Right cardiac atrium (tissue), 5 donors: ENCODE measurements at places on chromosomes 5 and 9.

DNA sequence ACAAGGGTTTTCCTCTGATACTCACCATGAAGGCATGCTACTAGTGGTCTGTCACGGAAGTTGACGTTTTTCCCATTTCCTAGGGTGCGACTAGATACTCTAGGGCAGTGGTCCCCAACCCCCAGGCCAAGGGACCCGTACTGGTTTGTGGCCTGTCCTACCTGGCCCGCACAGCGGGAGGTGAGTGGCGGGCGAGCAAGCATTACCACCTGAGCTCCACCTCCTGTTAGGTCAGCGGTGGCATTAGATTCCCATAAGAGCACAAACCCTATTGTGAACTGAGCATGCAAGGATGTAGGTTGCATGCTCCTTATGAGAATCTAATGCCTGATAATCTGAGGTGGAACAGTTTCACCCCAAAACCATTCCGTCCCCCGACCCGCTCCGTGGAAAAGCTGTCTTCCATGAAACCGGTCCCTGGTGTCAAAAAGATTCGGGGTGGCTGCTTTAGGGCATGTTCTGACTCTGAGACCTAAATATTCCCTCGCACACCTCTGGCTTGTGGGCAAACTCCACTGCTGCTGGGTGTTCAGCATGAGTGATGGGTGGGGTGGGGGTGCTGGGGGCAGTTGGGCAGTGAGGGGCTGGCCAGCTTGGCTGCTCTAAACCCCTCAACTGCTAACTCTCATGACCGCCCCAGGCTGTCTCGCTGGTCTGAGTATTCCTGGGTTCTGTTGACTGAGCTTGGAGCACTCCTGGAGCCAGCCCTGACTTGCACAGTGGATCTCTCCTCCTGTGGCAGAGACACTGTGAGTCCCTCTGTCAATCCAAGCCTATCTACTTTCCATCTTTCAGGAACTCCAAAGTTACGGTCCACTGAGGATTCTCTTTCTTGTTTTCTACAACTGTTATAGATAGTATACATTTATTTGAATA, 78.3 kb upstream of the NEK6 start:
- no peak for DNase-seq

- no peak for DNase-seq
Observed at GRCh38 chr9:93182572-93182971, 1.4 kb upstream of the WNK2 start.

DNA sequence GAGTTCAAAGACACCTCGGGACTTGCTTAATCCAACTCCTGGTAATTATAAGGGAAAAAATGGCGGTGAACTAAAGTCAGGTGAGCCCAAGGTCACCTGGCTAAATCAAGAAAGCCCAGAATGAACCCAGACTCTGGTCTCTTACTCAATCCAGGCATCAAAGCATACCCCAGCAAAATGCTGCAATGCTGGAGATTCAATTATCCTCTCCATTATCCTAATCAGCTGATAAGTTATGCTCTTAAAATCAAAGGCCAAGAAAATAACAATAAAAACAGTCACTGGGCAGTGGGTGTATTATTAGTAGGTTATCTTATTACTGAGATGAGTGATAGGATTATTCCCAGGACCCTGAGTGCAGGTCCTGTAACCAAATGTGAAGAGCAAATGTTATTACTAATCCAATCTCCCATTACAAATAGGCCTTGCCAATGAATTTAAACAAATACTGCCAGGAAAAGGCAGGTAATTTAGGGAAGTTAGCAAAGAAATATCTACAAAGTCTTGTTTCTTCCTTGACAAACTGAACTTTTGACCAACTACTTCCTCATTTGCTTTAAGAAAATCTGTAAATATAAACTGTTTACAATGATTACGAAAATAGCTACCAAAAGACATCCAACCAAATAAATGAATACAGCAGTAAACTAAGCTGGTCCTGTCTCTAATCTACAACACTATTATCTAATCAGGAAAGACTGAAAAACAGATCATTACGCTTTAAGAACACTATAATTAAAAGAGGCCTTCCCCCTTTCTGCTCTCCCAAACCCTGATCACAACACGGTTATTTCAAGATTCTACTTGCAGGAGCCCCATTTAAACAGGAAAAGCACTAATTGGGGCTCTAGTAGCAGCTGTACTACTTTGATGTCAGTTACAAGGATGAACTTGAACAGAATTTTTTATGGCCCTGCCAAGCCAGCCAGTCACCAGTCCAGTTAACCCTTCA, 103.2 kb downstream of the MED27 start:
- no peak for DNase-seq

DNA sequence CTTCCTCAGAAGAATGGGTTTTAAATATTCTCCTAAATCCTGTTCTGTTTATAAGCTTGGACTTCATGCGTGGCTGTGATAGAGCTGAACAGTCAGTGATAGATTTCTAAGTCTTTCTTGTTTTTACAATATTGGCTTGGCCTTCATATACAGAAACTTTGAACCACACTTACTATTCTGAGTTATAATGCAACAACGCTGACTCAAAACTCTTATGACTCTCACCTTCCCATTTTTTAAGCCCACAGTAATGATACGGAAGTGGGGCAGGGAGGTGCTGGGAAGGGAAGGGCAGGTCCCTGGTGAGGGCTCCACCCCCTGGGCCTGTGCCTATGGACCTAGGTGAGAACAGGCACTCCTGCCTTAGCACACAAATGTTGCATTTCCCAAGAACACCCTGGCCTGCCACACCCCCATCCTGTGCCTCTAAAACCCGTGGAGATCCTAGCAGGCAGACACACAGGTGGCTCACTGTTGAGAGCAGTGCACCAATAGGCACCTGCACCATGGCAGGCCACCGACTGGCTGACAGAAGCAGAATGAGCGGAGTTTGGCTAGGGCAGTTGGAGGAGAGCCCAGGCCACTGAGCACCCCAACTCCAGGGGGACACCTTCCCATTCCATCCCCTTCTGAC, 376.7 kb downstream of the GABRG2 start:
- no peak for DNase-seq

GRCh38 chr5:1799110-1799601, 481 bp downstream of the MRPL36 start:
- DNase-seq: no peak

- DNase-seq: no peak
Observed at GRCh38 chr9:2524601-2525000, 97.0 kb upstream of the VLDLR start.

DNA sequence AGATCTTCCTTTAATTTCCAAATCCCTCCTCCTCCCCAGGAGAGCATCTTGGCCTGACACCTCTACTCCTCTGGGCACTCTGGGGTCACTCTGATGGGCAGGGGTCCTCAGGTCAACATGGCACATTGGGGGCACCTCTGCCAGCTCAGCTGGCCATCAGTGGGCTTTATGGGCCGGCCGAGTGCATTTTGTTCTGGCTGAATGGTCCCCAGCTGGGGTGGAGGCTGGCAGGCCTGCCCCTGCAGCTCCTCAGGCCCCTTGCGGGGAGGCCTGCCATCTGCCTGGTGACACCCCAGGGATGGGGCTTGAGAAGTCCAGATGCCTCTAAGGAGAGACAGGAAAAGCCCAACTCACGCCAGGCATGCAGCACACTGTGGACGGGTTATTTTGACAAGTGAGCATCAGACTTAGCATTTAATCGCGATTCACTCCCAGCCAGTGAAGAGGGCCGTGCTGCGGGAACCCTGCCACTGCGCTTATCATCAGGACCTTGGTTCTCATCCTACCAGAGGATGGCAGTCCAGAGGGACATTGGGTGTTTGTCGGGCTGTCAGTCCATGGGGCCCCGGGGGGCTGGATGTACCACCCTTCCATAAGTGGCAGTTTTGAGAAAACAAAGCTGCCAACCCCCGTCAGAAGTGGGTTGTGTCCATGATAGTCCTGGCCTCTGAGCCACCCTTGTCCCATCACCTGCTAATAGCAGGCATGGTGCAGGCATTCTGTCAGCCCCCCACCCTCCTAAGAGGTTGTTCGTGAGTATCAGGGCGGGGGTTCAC, 21.7 kb downstream of the PHF2 start:
- DNase-seq: peak; percentile 14

DNA sequence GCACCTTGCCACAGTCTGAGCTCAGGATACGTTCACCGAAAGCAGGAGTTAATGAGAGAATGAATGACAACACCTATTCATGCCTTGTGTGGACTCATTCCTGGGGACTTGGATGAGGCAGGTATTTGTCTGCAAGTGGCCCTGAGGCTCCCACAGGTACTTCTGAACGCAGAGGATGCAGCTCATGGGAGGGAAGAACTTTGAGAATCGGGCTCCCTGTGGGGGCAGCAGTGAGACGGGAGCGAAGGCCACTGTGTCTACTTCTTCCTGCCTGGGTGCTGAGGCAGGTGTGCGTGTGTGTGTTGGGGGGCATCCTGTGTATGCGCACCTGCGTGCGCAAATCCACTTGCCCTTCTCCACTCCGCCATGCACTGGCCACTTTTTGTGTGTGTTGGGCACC, 42.2 kb downstream of the PTPN3 start:
- DNase-seq: no peak

GRCh38 chr9:124322618-124323432, 65.1 kb downstream of the NEK6 start:
- no peak for DNase-seq

DNA sequence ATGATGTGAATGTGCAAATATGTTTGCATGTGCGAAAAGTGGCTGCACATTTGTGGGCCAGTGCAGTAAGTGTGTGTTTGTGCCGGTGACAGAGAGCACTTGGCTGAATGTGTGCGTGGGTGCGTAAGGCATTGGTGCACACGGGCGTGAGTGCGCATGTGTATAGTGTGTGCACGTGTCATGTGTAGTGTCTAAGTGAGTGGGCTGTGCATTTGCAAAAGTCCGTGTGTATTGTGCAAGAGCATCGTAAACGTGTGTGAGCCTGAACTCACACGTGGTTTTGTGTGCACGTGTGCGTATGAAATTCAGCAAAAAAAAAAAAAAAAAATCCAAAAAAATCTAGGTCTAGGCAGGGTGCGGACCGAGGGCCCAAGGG, 6.5 kb upstream of the EBF1 start:
- DNase-seq: peak; percentile 25

- DNase-seq: no peak
Observed at GRCh38 chr9:98229620-98230019, 25.8 kb downstream of the TBC1D2 start.

DNA sequence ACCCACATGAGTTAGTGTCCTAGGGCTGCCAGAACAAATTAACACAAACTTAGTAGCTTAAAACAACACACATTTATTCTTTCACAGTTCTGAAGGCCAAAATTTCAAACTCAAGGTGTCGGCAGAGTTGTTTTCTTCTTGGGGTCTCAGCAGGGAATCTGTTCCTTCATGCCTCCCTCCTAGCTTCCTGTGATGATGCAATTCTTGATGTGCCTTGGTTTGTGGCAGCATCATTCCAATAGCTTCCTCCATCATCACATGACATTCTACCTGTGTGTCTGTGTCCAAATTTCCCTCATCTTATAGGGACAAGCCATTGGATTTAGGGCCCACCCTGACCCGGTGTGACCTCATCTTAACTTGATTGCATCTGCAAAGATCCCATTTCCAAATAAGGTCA, 12.2 kb upstream of the SLC25A48 start:
- no peak for DNase-seq

DNA sequence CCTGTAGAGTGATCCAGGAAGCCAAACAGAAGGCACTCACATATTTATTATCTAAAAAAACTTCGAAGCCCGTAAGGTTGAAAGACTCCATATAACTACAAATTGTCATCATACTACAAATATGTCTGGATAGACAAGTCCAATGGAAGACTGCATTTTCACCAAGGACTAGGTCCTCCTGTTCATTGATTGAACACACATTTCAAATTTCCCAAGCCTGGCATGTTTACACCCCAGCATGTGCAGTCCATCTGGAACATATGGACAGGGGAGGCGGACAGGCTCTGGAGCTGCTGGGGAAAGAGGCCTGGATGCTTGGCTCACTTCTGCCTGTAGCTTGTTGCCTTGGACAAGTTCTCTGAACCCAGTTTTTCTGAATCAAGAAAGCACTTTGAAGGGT, 378.7 kb downstream of the ENC1 start:
- no peak for DNase-seq

DNA sequence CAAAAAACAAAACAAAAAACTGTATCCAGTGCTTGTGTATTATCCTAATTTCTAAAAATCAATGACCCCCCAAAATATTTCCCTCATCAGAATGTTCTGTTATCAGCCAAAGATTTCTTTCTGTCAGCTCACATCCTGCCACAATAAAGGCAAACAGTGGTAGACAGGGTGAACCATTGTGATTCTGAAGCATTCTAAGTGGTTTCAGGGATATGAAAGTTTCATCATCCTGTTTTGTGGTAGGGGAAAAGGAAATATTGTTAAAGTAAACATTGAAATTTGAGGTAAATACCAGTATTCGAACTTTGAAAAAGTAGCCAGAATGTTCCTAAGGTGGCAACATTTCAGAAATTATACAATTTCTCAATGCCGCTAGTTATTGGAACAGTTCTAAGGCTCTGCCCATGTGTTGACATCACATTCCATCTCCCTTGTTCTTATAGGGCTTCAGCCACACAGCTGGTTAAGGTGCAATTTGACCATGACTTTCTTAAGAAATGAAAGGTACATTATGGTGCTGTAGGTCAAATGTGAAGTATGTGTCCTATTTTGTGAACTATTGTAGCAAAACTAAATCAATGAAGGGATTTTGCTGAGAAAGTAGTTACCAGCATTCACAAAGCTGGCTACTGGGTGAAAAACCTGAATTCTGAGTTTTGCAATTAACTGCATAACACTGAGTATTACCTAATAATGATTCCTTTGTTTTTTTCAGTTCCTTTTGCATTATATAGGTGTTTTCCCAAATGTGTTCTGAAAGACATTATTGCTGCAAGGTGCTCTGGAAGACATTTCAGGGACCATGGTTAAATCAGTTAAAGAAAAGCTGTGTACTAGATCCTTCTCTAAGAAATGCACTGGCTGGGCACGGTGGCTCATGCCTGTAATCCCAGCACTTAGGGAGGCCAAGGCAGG, 107.6 kb upstream of the RASGRF2 start:
- no peak for DNase-seq

DNA sequence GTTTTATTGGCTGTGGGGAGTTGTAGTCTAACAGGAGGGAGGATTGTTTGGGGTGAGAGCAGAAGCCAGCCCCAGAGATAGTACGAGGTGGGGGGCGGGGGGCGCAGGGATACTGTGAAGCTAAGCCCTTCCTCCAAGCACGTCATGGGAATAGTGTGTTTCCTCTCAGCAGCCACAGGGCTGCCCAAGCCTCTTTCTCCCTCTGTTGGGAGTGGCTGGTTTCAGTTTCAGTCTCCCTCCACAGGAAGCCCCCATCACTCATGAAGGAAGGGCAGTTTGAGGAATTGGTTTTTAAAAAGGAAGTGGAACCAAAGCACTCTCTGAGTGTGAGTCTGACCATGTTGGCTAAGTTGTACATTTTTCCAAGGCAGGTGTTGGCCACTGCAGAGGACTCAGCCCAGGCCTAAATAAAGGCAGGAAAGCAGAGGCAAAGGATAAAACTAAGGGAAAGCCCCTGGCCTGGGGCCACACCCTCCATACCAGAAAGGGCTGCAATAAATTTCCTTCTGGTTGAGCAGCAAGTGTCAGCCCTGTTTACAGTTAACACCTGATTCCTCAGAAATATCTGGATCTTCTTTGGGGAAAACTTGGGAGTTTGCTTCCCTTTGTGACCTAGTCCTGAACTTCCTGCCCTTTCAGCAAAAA, 3.2 kb downstream of the RAB24 start:
- DNase-seq: peak; percentile 70
